ENCODE measurements at places on chromosomes 12 and 14.
A peak's percentile ranks its signal among the peaks of the same experiment; 100 is the strongest.

- DNase-seq = no peak
Observed at GRCh38 chr14:92074555-92074954, 31.8 kb downstream of the ATXN3 start.

DNA sequence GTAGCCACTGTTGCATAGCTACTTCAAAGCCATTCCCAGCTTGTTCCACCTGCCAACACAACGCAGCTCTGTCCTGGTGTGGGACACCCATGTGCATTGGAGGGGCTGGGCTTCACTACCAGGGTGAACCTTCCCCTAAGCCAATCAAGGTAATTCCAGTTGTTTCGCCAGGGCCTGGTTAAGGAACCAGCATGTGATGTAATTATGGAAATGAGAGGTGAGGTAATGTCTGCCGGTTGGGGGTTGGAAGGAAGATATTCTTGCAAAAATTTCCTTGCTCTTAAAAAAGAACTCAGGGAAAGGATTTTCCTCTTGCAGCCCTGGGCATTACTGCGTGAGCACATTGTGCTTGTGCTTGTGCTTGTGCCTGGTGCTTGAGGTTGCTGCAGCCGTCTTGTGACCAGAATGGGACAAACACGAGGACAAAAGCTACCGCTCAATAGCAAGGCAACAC is 14.9 kb downstream of the TUBA1C start:
- DNase-seq = no peak

DNA sequence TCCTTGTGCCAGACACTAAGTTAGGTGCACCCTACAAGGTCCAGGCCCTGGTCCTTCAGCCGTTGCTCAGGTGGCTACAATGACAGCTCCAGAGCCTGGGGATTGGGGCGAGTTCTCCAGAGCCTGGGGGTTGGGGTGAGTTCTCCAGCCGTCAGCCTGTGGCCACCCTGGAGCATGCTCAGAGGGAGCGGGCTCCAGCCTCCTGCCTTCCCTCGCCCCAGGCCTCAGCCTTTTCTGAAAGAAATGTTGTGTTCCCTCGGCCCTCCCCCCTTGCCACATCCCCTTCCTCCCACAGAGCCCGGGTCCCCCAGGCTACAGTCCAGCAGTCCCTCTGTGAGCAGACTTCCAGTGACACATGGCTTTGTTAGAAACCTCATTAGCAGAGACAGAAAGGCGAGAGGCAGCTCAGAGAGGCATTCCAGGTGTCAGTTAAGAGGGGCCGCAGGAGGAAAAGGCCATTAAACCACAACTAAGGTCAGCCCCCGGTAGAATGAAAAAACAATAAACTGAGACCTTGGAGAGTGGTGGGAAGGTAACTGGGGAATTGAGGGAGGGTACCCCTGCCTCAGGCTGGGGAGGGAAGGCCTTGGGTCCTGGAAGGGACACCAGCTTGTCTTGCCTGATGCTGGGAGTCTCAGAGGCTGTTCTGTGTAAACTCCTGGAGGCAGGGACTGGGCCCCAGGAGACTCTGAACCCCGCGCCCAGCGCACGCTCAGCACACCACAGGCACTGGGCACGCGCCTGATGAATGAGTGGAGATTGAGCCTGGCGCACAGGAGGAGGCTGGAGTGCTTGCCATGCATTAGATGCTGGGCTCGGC is 23.1 kb upstream of the COL2A1 start:
- no peak for DNase-seq

GRCh38 chr12:90023207-90023900 is 314.7 kb upstream of the ATP2B1 start:
- no peak for DNase-seq

DNA sequence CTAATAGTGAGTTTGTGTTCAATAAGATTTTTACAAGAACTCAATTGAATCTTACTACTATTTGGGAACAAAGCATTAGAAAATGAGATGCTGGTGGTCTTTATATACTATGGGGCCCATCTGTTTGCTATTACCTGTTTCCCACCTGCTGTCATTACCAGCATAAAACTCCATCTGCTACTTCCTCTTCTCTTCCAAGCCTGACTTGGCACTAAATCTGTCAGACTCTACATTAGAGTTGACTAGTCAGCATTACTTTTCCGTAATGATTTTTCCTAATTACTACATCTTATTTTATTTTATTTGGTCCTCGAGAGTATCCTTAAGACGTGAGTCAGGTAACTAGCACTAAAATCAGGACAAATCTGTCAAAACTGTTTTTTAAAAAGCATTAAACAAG is 68.1 kb upstream of the KRR1 start:
- no peak for DNase-seq

- peak; percentile 24 for DNase-seq
Observed at GRCh38 chr12:1660304-1661187, 30.3 kb upstream of the ADIPOR2 start.

- DNase-seq = no peak
Observed at GRCh38 chr12:52715416-52715815, 12.1 kb upstream of the KRT77 start.

DNA sequence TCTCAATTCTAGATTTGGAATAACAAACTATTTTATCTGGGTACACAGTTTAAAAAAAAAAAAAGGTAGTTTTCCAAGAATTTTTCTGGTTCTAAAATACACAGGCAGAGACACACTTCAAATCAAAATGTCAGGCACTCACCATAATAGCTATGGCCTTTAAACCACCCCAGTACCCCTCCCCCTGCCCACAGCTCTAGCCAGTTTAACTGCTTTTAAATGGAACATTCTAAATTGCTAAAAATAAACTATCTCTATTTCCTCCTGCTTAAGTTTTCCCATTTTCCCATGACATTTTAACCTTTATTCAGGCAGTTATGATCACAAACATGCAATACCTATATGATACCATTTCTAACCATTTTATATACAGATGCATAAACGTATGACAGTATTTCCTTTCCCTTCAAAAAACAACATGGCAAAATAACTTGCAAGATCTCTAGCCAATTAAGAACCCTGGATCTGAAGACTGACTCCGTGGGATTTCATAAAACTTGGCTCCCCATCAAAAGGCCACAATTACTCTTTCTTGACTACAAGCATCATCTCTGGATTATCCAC is 46.3 kb downstream of the PPP2R5E start:
- no peak for DNase-seq

- DNase-seq = no peak
Observed at GRCh38 chr12:54657105-54657607, 9.0 kb upstream of the DCD start.

GRCh38 chr14:96090441-96091148 is 51.4 kb downstream of the C14orf132 start:
- no peak for DNase-seq

GRCh38 chr12:57444744-57445143 is 10.2 kb downstream of the INHBC start:
- DNase-seq = no peak

GRCh38 chr12:118034429-118035189 is 18.1 kb downstream of the RFC5 start:
- DNase-seq = no peak

- no peak for DNase-seq
Observed at GRCh38 chr12:74456431-74456830, 81.2 kb upstream of the ATXN7L3B start.

- DNase-seq = no peak
Observed at GRCh38 chr14:94591871-94592270, 10.6 kb downstream of the SERPINA5 start.

- no peak for DNase-seq
Observed at GRCh38 chr12:107372229-107372658, 278.9 kb upstream of the CRY1 start.

DNA sequence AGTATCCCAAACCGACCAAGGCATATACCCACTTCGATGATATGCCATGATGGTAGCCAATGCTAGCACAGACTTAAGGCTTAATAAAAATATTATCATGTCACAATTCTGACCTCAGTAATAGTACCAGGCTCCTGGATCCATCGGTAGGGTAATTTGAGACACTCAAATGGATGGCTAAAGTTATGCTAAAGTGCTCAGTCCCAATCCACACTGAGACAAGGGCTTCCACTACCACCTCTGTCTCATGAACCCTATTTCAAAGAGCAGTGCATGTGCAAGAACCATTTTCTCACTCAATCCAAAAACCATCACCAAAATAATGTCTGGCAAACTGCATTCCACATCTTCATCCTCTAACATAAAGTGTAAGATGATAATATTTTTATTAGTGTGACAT is 122.4 kb upstream of the KRR1 start:
- no peak for DNase-seq

DNA sequence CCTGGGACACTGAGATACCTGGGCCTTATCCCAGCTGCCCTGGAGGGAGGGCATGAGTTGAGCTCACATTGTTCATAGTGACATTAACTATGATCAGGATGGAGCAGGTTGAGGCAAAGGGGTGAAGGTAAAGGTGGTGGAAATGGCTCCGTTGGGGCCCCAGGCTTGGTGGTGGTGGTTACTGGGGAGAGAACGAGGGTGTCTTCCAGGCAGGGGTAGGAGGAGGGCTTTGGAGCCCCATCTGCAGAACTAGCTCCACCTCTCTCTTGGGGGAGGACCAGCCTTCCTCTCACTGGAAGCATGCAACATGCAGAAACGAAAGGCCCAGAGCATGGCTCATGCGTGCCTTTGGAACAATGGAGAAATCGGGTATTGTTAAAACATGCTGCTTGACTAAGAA is 217.0 kb downstream of the SLC41A2 start:
- no peak for DNase-seq
